ENCODE measurements at places on chromosomes 7 and 10.

DNA sequence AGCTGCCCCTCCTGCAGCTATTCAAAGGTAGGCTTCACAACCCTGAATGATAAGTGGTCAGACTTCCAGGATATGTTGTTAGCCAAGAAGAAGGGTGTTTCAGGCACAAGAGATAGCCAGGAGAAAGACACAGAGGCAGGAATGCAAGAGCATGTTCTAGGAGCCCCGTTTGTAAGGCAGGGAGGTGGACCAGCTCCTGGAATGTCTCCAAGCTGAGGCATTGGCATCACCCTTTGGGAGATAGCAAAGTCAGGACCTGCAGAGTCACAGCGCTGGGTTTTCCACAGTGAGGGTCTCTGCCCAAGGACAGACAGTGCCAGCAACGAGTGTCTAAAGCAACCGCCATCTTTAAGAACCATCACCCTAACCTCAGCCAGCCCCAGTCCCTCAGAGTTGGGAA is 484.5 kb upstream of the ZMIZ1 start:
- no peak for DNase-seq

DNA sequence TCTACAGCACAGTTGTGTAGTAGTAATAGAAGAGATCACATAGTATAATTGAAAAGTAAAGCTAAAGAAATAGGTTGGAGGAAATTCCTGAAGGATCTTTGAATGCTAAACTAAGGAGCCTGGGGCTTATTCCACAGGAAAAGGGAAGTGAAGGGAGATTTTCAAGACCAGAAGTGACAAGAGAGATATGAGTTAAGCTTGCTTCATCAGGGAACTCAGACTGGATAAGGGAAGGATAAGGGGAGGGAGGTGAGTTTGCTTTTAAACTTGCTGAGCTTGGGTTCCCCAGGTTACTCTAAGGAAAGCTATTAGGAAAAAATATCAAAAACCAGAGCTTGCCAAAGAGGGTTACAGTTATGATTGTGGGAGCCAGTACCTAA is 182.4 kb downstream of the RAPGEF5 start:
- no peak for DNase-seq

- peak; percentile 95 for DNase-seq
These were observed 48.8 kb upstream of the SMNDC1 start for GRCh38 chr10:110353244-110354119.

GRCh38 chr7:40899636-40900507 is 765.1 kb downstream of the SUGCT start:
- no peak for DNase-seq

GRCh38 chr7:7323921-7324320 is 141.6 kb downstream of the C1GALT1 start:
- no peak for DNase-seq

DNA sequence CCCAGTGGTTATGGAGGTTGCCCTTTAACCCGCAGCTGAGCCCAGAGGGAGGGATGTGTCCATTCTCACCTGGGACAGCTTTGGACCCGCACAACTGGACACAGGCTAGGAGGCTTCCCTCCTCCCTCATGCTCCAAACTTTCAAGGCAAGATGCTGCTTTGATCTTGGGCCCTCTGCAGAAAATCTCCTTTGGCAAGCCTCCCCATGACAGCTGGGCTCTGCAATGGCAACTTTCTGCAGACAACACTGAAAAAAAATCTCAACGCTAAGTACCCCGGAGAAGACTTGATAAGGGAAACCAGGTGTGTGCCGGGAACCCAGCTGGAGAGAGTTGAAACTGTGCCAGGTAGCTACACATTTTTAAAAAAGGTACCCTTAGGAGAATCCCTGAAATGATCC is 610.1 kb downstream of the LRMDA start:
- DNase-seq, result no peak

DNA sequence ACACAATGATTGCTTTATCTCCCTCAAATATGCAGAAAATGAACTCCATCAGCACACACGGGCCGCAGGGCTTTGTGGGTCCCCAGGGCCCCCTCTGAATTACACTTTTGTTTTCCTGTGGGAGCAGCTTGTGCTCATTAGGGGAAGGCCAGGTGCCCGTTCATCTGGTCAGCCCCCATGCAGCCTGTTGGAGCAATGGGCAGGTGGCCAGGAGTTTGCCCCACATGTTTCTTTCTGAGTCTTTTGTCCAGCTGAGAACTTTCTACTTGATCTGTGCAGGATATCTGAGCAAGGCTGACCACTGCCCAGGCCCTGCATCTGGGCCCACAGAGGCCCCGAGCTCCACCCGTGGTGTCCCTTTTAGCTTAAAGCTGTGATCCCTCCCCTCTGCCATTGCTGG is 105.3 kb upstream of the FAM20C start:
- no peak for DNase-seq

GRCh38 chr7:29588900-29589696 is 25.5 kb downstream of the PRR15 start:
- DNase-seq, result peak; percentile 30

GRCh38 chr10:91409069-91409868 is 875 bp upstream of the HECTD2 start:
- peak; percentile 86 for DNase-seq

DNA sequence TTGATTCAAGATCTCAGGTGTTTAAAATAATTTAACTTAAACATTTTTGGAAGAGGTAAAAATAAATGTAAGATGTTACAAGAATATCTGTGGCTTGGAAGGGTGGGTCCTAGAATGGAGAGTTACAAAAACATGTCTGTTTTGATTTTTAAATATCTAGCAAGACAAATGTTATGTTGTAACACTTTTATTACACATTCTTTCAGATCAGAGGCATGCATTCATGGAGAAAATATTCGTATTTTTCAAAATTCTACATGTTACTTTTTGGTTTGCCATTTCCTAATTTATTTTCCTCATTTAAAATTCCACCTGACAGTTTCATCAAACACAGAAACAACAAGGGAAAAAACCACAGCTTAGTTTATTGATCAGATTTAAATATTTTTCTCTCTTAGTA is 10.0 kb downstream of the WBP1L start:
- no peak for DNase-seq

GRCh38 chr7:22865602-22865960 is 42.9 kb upstream of the TOMM7 start:
- no peak for DNase-seq

- DNase-seq, result peak; percentile 83
These were observed at the start of gene ZMIZ2 for GRCh38 chr7:44748045-44748947. TSS of gene ZMIZ2 (plus strand) at chr7:44748847. CDS start at chr7:44756250, 7,403 bp downstream.

- DNase-seq, result no peak
These were observed 57.7 kb downstream of the ATAD1 start for GRCh38 chr10:87760195-87760905.

GRCh38 chr10:130747356-130747755 is 564.2 kb downstream of the TCERG1L start:
- DNase-seq, result no peak

DNA sequence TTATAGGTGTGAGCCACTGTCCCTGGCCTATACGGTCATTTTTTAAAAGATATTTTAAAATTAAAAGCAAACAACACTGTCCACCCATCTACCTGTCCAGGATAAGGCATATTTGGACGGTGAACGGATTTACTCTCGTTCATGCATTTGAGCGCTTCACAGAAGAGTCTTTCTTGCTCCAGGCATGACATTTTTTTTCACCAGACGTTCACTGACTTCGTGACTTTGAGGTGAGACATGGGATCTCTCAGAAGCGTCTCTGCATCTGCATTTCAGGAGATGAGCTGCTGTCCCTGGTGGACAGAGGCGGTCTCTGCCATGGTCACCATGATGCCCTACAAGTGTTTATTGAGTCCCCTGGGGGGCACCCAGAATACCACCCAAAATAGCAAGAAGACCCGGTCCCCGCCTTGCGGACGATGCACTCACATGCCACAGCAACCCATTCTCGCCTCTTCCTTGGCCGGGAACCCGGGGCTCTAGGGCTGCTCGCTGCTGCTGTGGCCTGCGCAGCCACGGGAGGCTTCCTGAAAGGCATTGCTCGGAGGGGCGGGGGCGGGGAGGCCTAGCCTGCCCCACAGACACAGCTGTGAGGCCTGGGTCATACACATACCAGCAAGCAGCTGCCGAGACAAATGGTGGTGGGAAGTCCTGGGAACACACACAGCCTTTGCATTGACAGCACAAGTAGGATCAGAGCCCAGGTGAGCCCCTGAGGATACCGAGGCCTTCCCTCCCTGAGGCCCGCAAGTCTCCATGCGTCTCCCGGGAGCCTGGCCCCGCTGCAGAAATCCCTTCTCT is 84.4 kb downstream of the RGS10 start:
- no peak for DNase-seq

DNA sequence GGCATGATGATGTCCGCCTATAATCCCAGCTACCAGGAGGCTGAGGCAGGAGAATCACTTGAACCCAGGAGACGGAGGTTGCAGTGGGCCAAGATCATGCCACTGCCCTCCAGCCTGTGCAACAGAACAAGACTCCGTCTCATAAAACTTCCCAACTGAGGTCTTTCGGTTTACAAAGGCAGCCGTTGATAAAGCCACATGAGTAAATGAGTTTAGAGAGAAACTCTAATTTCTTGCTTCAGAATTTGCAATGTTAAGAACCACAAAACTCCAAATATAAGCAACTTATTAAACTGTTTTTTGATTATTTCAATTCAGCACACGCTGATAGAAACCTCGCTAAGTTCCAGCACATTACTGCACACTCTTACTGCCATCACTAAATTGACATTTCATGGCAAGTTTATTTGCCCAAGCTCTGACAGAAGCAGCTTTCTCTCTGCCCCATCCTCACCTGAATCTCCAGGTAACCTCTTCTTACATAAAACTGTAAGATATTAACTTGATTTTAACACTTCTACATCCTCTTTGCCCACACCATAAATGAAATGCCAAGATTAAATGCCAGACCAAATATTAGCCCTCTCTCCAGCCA is 67.7 kb downstream of the FGFR2 start:
- DNase-seq, result no peak

DNA sequence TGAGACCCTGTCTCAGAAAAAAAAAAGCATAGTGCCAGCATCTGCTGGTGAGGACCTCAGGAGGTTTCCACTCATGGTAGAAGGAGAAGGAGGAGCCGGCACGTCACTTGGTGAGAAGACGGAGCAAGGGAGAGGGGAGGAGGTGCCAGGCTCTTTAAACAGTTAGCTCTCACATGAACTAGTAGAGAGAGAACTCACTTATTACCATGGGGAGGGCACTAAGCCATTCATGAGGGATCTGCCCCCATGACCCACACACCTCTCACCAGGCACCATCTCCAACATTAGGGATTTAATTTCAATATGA is 62.9 kb upstream of the VKORC1L1 start:
- no peak for DNase-seq

- peak; percentile 59 for DNase-seq
These were observed 6.5 kb downstream of the CTBP2 start for GRCh38 chr10:125153703-125154490.

- DNase-seq, result no peak
These were observed 137.6 kb upstream of the SVIL start for GRCh38 chr10:29772403-29772802.

DNA sequence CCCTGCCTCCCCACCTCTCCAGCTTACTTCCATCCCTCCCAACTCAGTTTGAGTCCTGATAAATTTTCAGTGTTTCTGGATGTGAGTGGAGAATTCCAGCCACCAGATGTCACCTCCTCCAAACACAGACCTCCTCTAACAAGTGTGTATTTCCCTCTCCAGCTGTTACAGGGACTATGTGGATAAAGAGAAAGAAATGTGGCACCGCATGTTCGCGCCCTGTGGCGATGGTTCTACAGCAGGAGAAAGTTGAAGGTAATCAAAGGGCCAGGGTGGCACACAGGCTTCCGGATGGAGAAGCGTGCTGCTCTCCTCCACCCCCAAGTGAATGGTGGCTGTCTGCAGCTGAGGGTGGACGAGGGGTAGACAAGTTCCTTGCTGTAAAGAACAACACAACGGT is 14.7 kb downstream of the FKBP6 start:
- DNase-seq, result peak; percentile 80

DNA sequence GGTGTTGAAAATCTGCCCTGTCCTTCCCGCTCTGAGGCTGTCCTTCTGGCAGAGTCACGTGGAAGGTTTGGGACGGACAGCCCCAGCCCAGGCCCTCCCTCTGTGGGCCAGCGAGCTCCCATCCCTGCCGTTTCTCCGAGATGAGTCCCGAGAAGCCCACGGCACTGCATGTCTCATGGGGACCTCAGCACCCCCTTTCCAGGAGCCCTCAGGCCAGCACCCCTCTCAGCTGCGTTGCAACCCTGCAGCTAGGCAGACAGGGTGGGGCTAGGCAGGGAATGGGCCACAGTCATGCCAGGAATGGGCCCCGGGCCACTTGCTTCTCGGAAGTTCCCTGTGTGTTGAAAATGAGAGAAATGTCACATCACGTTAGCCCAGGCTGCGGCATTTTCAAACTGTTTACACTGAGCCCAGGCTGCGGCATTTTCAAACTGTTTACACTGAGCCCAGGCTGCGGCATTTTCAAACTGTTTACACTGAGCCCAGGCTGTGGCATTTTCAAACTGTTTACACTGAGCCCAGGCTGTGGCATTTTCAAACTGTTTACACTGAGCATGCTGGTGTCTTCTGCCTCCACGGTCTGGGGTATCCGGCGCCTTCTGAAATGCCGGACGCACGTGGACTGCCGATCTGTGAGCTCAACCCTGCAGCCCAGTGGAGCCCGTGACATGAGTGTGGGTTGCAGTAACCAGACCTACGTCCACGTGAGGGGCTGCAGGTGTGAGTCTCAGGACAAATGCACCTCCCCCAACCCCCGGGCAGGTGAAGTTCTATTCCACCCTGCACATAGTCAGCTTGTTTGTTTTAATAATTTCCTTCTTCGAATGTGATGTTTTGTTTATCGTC is 42.6 kb downstream of the FAM20C start:
- peak; percentile 93 for DNase-seq

DNA sequence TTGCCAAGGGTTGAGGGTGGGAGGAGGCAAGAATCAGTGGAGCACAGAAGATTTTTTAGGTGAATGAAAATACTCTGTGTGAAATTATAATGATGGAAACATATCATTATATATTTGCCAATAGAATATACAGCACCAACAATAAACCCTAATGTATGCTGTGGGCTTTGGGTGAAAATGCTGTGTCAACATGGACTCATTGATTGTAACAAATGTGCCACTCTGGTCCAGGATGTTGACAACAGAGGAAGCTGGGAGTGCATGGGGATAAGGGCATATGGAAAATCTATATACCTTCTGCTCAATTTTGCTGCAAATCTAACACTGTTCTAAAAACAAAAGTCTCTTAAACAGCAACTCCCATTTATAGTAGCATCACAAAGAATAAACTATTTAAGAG is 114.3 kb downstream of the LYZL1 start:
- no peak for DNase-seq

GRCh38 chr10:5325076-5325475 is 39.7 kb upstream of the UCN3 start:
- DNase-seq, result no peak

GRCh38 chr7:112798274-112799159 is 8.3 kb upstream of the TMEM168 start:
- DNase-seq, result no peak

All from mesenchymal stem cell (in vitro differentiated cells and primary cell).